Iris pigment epithelial cell (primary cell): ENCODE measurements at places on chromosomes 1 and 21.
A peak's percentile ranks its signal among the peaks of the same experiment; 100 is the strongest.

DNA sequence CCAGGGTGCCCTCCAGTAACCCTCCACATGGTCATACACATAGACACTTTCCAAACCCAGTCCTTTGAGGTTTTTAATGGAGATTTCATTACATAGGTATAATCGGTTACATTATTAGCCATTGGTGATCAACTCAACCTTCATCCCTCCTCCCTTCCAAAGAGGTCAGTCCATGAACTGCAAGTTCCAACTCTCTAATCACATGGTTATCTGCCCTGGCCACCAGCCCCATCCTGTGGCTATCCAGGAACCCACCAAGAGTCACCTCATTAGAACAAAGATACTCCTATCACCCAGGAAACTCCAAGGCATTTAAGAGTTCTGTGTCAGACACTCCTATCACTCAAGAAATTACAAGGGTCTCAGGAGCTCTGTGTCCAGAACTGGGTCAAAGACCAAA is 12.2 kb downstream of the ATP1A4 start:
- DNase-seq, result no peak

GRCh38 chr1:56050911-56051310 is 528.5 kb downstream of the PLPP3 start:
- DNase-seq, result no peak

DNA sequence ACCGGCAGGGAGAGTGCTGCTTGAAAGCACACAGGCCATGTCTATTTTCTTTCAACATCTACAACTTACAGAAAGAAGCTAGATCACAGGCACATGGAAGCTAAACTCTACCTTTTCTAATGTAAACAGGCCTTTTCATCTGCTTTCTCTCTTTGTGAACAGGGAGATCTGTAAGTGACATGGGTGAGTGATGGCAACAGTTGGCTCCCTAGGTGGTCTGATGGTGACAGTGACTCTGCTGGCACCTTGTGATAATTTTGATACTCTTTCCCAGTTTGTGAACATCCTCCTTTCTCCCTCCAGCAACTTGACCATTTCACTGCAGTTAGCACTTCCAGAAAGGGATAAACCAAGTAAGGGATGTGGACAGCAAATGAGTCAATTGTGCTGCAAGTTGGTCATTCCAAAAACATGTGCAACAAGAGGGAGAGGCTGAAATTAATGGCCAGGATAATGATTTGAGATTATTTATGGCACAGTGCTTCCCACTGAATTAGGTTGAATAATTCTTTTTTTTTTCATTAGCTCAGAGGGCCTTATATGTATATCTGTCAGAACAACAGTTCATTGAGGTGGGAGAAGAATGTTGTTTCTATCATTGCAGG is 89.5 kb downstream of the XCL2 start:
- no peak for DNase-seq

GRCh38 chr1:165827268-165828102 is at the start of gene UCK2:
TSS of gene UCK2 (plus strand) at chr1:165827614. CDS start at chr1:165827834, 220 bp downstream.
- DNase-seq, result peak; percentile 84

DNA sequence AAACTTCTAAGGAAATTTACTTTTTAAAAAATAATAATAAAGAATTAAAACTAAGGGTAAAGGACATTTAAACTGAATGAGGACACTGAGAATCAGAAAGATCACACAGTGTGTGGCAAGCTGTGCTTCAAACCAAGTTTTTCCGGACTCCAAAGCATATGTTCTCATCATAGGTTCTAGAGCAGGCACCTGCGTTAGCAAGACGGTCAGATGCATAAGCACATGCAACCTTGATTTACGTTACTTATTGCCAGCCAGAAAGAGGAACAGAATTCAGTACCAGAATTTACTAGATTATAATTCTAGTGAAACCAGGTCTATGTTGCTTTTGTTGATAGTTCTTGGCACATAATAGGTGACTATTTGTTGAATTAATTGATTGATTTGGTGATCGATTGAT is 6.2 kb upstream of the LBR start:
- DNase-seq, result no peak

- DNase-seq, result no peak
These were observed 23.9 kb downstream of the GBP2 start for GRCh38 chr1:89102021-89102420.

DNA sequence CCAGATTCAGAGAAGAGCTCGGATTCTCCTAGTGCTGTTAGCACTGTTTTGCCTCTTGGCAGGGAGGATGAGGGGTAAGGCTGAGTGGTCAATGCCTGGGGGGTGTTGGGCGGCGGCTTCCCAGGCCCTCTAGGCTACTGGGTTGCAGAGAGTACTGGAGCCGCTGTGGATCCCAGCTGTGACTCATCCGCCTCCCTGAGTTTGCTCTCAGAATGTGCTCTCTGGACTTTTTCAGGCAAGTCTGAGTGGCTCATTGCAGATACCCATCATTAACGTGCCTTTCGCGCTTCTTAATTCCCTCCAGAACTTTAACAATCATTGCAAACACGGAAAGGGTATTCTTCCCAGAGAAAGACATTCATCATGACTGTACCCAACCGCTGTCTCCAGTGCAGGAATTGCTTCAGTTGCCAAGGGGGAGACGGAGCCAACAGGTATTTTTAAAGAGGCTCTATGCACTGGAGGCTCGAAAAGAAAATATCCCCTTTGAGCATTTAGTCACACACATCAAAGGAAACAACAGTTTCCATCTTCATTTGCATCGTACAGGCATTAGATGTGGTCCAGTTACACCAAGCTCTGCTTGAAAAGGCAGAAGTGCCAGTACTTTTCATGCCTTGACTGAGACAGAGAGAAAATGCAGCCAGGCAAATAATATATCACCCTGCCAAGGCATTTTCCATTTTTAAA is 14.4 kb upstream of the CAMTA1 start:
- DNase-seq, result peak; percentile 45

DNA sequence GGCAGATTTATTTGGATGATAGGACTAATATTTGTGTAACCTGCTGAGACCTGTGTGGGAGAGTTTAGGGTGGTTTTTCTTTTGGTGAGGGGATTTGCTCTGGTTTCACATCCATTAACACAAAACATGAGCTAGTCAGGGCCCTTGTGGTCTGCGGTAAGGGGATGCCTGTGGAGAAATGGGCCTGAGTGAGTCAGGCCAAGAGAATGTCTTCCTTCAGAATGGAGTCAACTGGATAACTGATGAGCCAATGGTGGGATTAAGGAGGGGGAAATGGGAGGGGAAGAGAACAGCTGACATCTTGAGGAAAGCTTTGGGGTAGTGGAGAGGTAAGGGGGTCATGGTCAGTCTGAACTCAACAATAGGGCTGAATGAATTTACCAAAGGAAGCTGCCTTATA is 13.9 kb downstream of the WNT2B start:
- DNase-seq, result peak; percentile 100

- no peak for DNase-seq
These were observed 6.4 kb downstream of the TTC22 start for GRCh38 chr1:54794451-54795355.

DNA sequence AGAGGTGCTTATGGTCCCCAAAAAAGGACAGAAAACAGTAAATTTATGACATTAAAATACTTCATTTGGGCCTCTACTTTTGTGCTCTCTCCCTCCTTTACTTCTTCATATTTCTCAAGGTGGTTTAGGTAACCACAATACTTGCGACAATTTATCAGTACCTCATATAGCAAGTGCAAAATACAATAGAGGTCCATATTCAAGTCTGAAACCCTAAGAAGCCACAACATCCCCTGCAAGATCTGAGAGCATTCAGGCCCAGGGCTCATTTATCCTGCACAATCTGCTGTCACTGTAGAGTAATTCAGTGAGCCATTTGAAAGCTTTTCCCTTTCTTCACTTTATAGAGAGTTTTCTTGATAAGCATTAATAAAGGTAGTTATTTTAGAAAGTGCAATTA is 24.2 kb upstream of the ATP6V1G3 start:
- DNase-seq, result no peak

- DNase-seq, result no peak
These were observed 33.6 kb upstream of the RAVER2 start for GRCh38 chr1:64711266-64711665.

DNA sequence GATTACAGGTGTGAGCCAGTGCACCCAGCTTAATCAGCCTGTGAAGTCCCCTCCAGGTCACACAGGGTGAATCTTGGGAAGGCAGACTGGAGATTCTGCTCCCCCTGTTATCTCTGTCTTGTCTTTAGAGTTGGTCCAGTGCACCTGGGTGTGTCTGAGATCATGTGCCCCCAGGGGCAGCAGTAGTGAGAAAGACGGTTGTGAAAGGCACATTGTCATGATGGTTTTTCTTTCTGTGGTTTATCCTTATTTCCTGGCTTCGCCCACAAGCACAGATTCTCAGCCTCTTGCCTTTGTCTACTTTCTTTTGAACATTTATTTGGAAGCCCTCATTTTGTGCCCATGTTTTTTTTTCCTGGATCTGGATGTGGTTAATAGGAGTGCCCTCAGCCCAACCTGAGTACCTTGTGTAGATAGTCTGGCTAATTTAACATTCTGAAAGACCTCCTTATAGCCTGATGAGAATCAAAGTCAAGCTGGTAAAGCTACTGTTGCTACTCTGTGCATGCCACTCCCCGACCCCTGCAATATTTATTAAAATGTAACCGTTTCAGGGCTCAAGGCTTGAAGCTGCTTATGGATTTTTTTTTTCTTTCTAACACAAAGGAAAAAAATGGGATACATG is 23.7 kb downstream of the UCK2 start:
- DNase-seq, result peak; percentile 78

DNA sequence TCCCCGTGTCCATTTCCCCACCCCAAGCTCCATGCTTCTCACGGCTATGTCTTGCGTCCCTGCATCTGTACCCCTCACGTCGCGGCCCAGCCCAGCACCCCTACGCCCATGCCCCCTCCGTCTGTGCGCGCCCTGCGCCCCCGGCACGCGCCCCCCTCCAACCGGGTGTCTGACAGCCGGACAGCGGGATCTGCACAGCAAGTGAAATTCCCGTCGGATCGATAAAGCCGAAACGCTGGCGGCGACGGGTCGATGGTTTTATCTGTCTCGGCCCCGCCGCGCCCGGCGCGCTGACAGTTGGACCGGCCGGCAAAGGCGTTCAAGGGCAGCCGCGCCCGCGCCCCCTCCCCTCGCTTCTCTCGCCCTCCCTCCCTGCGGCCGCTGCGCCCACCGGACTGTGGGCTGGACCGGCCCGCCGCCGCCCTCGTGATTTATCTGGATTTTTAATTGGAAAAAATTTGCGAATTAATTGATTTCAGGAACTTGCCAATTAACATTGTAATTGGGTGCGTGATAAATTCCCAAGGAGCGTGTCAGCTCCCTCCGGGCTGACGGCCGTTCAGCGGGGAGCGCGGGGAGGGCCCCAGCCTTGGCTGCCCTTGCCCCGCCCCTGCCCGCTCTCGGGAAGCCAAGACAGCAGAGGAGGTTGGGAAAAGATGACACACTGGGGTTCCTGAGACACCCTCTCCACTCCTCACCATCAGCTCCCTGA is 57.1 kb downstream of the TMEM53 start:
- DNase-seq, result peak; percentile 52

DNA sequence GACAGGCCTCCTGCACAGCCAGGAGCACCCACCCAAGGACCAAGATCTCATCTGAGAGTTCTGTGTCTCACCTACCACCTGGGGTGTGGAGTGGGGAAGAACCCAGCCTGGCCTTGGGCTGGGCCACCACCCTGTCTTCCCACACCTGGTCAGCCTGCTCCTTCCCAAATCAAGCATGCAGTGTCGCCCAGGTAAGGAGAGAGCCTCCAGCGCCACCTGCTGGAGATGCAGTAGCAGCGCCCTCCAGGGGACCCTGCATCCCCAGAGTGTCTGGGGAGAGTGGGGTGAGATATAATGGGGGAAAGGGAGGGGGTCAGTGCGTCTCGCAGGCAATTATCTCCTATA is 32.3 kb downstream of the KIAA2013 start:
- peak; percentile 21 for DNase-seq

DNA sequence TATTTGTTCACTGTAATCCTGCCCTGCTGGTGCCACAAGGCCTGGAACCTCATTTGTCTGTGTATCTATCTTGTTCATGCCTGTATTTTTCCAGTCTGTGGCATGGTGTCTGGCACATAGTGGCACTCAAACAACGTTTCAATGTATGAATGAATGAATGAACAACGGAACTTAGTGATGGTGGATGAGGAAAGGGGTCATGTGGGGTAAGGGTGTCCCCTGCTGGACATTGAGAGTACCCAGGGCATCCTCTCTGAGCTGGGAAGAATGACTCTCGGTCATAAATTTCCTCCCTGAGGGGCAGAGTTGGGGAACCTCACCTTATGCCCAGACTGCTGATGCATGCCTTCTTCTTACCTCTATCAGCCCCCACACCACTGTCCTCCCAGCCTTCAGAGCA is 18.9 kb upstream of the ZNF683 start:
- DNase-seq, result peak; percentile 65

GRCh38 chr1:151292207-151293030 is 10.3 kb downstream of the ZNF687 start:
- no peak for DNase-seq

- no peak for DNase-seq
These were observed 197.5 kb downstream of the ZNF326 start for GRCh38 chr1:90192408-90192807.

GRCh38 chr1:245583575-245584330 is 429.0 kb downstream of the KIF26B start:
- no peak for DNase-seq

DNA sequence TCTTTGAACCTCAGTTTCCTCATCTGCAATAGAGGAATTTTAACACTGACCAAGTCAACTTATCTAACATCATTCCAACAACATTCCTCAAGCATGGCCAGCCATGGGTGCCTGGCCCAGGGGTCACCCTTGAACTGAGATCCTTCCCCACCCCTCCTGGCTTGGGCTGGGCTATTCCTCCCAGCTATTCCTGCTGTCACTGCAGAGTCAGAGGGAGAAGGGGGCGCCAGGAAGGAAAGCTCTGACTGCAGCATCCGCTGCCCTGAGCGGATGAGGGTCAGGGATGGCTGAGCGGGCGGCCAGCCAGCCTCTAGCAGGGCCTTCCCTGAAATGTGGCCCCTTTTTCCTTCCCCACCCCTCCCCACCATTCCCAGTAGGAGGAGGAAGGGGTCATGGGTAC is 3.1 kb downstream of the TINAGL1 start:
- no peak for DNase-seq

DNA sequence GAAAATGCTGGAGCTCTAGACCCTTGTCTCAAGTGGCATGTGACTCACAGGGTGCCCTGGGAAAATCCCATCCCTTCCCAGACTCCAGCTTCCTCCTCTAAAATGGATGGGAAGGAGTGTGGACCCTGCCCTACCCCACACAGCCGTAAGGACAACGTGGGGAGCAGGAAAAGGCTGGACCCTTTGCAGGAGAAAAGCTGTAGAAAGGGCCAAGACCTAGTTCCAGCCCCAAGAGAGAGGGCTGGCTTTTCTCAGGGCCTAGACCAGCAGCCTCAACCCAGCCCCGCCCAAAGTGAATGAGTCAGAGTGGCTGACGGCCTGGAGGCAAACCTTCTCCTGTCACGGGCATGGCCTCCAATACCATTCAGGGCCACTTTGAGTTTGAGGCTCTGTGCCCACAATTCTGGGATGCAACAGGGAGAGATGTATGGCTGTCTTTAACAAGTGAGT is 1.1 kb downstream of the LAMB3 start:
- DNase-seq, result peak; percentile 81

GRCh38 chr1:64282351-64282750 is 78.9 kb downstream of the UBE2U start:
- DNase-seq, result no peak
